ENCODE measurements at places on chromosomes 6 and 20.

DNA sequence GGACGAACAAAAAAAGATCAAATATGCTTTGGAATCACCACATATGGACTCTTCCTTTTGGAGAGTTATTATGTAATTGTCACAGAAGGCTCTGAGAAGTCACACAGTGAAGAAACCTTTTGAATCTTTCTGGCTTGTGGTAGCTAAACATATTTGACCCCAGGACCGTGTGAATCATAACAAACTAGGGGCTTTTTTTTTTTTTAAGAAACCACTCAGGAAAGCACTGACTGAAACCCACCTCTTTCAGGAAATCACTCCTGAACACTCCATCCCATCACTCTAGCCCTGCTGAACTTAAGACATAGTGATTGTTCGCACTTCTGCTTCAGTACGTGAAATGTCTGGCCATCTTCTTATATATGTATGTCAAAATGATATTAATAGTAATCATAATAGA is 495.9 kb upstream of the ARID1B start:
- DNase-seq = no peak

GRCh38 chr6:142613981-142614380 is 312.2 kb downstream of the ADGRG6 start:
- no peak for DNase-seq

GRCh38 chr20:17344790-17345189 is 118.0 kb downstream of the PCSK2 start:
- DNase-seq = no peak

DNA sequence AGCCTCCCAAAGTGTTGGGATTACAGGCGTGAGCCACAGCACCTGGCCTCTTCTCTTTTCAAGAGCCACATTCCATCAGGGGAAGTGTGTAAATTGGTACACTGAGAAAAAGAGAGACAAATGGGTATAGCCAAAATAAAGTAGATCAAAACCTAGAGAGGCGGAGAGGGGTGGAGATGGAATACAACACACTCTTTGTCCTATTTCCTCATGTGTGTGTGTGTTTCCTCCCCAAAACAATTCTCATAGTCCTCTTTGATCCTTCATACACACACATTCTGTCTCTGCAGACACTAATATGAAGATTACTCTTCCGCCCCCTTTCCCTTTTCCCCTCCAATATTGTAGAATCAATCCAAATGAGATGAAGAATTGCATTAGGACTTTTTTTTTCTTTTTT is 16.0 kb downstream of the PXT1 start:
- no peak for DNase-seq

DNA sequence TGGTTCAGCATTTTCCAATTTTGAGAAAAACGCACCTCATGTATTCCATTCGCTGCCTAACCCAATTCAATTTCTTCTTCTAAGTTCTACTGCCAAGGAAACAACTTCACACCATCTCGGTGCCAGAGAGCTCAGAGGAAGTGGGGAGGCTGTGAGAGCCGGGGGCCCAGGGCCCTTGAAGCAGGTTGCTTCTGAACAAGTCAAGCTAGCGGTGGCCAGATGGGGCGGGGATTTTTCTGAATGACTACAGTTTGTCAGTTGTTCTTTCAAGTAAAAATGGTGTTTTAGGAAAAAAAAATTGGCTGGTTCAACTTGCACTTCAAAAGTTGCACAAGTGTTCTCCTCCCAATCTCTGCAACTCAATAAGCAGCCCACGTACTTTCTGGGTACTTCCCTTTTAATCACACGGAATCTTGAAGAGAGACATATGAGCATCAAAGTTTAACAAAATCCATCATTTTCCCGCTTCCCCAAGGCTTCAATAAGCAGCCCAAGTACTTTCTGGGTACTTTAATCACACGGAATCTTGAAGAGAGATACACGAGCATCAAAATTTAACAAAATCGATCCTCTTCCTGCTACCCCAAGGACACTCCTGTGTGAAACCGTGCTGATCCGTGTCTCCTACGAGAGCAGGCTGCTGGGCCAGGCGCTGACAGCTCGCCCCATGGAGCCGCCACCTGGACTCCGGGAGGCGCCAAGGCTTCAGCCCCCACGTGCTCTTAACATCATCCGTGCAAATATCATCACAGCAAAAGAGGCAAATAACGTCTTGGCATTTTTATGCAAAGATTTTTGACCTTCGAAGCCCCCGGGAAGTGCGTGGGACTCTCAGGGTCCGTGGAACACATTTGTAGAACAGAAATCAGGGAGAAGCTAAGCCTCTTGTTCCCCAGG is 186.7 kb upstream of the PDE10A start:
- no peak for DNase-seq

DNA sequence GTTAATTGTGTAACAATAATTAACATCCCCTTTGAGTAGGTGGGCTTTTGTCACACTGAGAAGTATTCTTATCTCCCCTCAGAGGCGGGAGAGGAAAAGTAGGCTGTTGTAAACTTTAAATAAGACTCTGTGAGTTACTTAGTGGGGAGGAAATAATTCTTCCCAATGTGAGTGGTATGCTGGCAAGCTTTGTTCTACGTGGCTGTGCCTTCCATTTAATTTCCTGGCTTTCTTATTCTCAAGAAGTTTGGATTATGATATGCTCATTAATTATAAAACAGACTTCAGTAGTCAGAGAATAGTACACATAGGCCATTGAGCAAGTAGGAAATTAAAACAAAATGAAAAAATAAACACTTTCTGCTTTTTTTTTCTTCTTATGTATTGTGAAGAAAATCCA is 19.1 kb downstream of the ADGRB3 start:
- no peak for DNase-seq

DNA sequence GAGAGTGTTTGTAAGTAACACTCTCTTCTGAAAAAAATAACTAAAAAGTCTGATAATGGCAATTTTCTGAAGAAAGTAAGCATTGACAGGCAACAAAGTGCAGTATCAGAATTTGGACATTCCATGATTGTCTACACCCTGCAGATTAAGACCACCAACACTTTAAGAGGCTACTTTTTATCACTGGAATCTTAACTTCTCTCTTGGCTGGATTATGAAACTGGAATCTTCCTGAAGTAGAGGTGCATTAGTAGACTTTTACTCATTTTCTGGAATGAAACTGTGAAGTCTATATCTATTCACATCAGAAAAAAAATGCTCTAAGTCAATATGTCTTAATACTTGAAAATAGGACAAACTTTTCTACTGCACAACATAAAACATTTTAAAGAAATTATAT is 547.5 kb downstream of the COL12A1 start:
- DNase-seq = no peak

DNA sequence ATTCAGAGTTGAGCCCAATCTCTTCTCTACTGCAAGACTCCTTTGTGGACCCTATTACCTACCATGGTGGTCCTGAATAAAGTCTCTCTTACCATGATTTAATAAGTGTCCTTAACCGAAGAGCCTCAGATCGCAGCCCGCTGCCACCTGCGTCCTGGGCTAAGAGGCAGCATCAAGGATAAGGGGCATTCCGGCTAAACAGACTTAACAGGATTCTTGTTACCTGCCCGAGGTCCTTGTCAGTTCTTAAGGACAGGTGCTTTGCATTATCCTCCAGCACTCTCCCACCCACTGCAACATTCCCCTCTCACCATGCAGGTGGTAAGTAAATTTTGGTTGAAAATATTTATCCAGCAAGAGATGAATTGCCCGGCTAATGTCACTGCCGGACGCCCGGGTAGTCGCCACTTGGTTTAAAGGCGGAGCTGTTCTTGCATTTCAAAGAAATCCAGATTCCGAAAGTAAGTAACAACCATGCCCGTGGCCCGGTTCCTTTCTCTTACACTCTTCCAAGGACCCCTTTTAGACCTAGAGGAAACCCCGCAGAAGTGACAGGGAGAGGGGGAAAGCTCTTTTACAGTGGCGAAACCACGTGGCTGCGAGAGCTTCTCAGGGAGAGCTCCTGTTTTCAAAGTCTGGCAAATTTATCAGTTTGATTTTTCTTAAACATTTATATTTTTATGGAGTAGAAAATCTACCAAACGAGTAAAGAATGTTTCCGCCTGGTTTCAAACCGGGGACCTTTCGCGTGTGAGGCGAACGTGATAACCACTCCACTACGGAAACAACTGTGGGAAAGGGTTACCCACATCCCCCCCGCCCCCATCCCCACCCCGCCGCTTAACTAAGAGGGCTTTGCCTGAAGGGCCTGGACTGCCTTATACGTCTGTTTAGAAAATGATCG is 41.9 kb upstream of the PRSS16 start:
- DNase-seq = no peak

GRCh38 chr20:57791966-57792365 is 82.2 kb upstream of the PMEPA1 start:
- no peak for DNase-seq

DNA sequence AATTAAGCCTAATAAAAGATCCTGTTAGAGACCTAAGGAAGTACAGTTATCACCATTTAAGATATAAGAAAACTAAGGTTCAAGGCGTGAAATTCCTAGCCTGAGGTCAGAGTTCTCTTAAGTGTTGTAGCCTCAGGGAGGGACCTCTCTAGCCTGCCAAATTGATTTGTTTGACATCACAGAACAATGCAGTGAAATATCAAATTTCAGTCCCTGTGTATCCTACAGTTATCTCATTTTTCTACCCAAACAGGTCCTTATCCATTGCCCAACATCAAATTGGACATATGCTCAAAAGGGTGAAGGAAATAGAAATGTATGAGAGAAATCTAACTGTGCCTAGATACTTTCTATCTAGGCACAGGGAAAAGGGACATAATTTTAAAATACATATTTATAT is 63.0 kb downstream of the NCOA7 start:
- DNase-seq = no peak

DNA sequence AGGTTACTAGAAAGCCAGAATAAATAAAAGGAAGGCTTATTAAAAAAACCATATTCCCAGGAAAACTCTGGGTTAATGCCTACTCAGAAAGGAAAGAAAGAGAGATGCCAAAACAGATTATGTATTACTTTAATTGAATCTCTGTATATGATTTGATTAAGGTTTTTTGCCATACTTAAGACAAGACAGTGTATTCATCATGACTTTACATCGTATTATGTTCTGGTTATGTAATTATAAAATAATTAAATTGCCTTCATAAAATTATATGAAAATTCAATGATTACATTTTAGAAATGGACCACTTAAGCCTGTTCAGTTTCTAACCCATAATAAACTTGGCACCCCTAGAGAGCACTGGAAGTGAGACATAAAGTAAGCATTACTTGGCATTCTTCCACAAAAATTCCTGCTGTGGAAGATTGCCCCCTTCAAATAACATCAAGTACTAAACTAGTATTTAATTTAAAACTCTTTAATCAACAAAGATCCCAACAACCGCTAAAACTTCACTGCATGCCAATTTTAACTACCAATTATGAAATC is 20.8 kb upstream of the IBTK start:
- no peak for DNase-seq

- no peak for DNase-seq
These were observed 136.5 kb downstream of the CARMIL1 start for GRCh38 chr6:25415701-25416100.

DNA sequence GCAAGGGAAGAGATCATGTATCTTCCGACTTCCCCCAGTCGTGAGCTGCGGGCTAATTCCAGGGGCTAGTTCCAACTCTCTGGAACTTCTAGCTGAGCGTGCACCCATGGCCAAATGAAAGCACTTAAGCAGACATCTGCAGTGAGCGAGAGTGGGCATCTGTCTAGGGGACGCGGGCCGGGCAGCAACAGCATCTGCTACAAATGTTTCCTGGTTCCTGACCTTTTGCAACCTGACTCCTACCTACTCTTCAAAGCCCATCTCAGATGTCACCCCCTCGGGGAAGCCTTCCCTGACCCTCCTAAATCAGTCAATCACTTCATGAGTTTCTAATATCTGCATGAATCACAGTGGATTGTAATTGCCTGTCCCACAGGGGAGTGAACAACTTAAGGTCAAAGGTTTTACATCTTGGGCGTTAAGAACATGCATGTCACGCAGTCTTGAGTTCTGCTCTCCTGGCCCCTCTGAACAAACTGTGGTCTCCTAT is 141.9 kb downstream of the CEBPB start:
- DNase-seq = no peak

GRCh38 chr6:16286151-16286522 is 47.8 kb downstream of the GMPR start:
- DNase-seq = no peak

GRCh38 chr6:35079311-35080000 is 61.7 kb downstream of the TCP11 start:
- no peak for DNase-seq

All from stimulated activated CD8-positive, alpha-beta memory T cell treated with anti-CD3 and anti-CD28 coated beads, Interleukin-4, amount 100 ng/mL, for 4 hours (primary cell).